Activated CD4-positive, CD25-positive, alpha-beta regulatory T cell (primary cell): ENCODE measurements at places on chromosomes 6 and 20.

DNA sequence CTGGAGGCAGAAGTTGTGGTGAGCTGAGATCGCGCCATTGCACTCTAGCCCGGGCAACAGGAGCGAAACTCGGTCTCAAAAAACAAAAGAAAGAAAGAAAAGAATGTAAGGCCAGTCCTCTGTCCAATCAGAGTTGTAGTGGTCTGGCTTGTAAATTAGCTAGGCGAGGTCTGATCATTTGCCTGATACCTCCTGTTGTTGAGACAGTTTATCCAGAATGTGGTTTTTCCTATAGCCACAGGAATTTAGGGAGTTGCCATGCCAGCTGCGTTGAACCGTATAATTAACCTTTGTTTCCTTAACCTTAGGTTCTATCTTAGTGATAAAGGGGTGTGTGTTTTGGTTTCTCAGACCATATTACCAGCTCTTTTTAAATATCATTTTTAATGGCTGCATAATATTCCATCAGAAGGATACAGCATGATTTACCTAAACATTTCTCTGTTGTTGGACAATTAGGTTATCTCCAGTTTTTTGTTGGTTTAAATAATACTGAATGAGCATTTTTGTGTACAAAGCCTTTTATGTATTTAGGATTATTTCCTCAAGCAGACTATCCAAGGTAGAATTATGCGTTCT is 11.7 kb upstream of the PPARD start:
- no peak for DNase-seq

DNA sequence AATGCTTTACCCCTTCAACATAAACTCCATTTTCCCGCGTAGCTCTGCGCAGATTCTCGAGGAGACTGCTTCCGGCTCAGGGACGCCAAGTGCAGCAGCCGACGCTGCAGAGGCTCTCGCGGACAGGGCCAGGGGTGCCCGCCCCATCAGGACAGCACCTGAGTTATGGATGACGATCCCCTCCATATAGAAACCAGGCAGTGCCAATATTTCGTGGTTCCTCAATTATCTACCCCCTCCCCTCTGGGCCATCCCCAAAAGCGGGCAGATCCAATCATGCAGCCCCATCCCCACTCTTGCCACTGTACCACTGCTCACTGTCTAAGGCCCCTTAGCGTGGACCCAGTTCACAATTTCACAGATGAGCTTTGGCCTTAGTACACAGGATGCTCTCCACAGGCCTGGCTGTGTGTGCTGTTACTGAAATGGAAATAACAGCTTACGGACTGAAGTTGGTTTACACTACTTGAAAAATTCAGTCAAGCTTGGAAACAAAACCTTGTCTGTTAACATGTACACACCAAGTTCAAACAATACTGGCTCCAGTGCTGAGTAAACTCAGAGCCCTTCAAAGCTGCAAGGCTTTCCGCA is 74.5 kb downstream of the DACT2 start:
- DNase-seq, result no peak

DNA sequence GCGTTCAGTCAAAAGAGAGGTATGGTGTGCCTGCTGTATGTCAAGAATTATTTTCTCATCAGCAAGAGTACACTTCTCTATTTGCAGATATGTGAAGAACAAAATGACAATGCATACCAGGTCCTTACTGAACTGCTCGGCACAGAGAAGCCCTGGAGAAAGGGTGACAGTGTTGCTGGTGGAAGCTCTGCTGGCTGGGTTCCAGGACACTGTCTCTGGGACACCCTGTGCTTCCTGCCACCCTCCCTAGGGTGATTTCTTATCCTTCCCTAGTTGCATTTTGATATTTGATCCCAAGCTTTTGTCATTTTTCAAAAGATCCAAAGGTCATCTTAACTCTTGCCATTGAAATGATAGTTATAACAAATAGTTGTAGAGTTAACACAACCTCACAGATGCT is 8.3 kb upstream of the CST5 start:
- no peak for DNase-seq

DNA sequence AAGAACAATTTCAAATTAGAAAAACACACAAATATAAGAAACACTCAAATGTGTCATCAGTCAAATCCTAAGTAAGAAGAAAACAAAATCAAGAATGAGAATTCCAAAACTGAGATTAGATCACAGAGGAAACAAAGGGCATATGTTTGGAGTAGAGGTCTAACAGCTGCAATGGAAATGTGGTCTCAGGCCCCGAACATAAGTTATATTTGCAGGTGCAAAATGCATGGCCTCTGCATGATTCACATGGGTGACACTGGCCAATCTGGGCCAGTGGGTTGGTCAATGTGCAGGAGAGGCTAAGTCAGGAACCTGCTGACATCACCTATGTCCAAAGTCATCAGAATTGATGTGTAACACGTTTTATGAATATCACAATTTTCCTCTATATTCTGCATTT is 108.5 kb upstream of the MAP7 start:
- DNase-seq, result no peak

DNA sequence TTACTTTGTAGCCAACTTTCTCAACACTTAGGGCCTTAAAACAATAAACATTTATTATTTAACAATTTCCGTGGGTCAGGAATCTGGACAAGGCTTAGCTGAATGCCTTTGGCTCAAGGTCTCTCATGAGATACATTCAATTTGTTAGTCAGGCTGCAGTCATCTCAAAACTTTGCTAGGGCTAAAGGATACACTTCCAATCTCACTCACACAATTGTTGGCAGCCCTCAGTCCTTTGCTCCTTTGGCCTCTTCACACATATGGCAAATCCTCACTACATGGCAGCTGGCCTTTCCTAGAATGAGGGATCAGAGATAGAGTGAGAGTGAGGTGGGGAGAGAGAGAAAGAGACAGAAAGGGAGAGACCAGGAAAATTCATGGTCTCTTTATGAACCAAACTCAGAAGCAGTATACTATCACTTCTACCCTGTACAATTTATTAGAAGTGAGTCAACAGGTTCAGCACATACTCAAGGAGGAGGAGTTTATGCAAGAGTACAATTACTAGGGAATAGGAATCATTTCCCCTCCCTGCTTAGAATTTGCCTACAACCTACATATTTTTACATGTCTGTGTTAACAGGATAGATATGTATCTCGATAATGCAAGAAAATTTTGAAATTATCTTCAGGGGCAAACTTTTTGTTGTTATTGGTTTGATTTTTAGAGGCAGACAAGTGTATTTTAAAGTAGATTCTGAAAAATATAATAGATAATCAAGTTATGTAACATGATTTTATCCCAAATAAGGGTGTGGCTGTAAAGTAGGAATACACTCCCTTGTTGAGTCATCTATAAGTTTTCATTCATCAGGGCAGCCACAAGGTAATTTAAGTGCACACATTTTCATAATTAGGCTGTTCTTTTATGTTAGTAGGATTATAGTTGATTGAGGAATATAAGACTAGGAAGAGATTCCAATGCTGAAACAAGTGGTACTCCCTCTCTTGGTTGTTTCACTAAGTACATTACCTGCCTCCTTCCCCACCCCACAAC is 85.9 kb upstream of the HMGCLL1 start:
- DNase-seq, result no peak

DNA sequence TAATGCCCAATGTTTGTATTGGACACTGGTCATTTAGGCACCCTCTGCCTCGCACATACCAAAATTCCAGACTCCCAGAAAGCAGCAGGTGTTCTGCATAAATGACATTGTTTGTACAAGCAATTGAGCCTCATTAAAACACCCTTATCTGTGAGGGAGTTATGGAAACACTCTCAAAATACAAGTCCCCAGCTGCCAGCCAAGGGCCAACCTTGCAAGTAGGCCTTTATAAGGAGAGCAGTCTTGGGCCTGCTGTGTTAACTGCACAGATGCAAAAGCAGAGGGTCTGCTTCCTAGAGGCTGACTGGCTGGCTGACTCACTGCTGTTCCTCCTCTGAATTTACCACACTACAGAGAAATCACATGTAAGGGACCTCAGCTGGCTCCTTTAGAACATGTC is 150.4 kb upstream of the HMGN3 start:
- no peak for DNase-seq

DNA sequence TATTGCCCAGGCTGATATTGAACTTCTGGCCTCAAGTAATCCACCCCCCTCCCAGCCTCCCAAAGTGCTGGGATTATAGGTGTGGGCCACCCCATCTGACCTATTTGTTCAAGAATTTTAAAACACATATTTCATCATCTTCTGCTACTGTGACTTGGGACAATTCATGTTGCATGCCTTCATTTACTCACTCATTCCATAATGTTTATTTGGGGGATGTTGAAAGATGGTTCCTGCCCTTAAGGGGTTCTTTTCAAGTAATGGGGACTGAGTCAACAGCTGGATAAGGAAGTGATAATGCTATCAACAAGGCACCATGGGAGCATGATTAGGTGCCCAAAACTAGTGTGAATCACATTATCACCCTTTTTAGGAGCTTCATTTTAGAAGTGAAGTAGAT is 62.0 kb downstream of the CRYBG1 start:
- DNase-seq, result no peak

DNA sequence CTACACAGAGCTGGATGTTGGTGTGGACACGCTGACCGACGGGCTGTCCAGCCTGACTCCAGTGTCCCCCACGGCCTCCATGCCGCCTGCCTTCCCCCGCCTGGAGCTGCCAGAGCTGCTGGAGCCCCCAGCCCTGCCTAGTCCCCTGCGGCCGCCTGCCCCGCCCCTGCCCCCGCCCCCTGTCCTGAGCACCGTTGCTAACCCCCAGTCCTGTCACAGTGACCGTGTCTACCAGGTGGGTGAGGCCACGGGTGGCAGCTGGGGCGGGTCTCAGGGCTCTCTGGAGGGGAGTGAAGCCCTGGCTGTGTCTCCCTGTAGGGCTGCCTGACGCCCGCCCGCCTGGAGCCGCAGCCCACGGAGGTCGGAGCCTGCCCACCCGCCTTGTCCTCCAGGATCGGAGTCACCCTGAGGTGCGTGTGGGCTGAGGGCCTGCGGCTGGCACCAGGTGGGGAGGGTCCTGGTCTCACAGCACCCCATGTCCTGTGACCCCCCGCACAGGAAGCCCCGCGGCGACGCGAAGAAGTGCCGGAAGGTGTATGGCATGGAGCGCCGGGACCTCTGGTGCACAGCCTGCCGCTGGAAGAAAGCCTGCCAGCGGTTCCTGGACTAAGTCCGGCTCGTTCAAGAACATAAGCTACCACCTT is 2.9 kb downstream of the SLC2A4RG start:
- no peak for DNase-seq

- DNase-seq, result no peak
Measured at GRCh38 chr6:4010689-4011090, 68.2 kb downstream of the FAM217A start.

GRCh38 chr20:13041574-13042457 is 33.0 kb downstream of the SPTLC3 start:
- no peak for DNase-seq

DNA sequence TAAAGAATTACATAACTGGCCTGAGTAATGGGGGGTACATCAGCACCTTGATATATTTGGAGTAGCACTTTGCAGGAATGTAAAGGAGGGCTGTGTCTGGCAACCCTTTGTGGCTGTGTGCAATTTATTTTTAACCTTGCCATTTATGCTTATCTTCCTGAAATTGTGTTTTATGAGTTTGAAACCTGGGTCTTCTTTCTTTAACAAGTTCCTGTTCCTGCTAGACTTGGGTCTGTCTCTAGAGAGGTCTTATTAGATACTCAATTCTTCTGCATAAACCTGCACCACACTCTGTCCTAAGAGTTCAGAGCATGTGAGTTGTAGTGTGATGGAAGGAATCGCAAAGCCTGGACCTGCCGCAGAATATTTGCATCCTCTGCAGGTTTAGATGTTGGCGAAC is 181.0 kb downstream of the JARID2 start:
- no peak for DNase-seq
